ENCODE measurements at places on chromosomes 12 and 14.
A peak's percentile ranks its signal among the peaks of the same experiment; 100 is the strongest.

DNA sequence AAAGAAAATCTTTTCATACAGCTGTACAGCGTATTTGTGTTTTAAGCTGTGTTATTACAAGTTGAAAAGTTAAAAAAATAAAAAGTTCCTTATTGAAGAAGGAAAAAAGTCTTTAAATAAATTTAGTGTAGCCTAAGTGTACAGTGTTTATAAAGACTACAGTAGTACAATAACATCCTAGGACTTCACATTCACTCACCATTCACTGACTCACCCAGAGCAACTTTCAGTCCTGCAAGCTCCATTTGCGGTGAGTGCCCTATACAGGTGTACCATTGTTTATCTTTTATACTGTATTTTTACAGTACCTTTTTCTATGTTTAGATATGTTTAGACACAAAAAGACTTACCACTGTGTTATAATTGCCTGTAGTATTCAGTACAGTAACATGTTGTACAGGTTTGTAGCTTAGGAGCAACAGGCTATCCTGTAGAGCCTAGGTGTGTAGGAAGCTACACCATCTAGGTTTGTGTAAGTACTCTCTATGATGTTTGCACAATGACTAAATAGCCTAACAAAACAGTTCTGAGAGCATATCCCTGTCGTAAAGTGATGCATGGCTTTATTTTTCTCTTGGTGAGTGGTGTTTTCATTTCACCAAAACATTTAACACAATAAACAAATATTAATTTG is 275.2 kb downstream of the DACT1 start:
- DNase-seq: no peak

- peak; percentile 40 for DNase-seq
Observed at GRCh38 chr14:74945261-74945851, 10.0 kb downstream of the PGF start.

GRCh38 chr14:100644784-100645183 is 57.6 kb upstream of the BEGAIN start:
- DNase-seq: no peak

DNA sequence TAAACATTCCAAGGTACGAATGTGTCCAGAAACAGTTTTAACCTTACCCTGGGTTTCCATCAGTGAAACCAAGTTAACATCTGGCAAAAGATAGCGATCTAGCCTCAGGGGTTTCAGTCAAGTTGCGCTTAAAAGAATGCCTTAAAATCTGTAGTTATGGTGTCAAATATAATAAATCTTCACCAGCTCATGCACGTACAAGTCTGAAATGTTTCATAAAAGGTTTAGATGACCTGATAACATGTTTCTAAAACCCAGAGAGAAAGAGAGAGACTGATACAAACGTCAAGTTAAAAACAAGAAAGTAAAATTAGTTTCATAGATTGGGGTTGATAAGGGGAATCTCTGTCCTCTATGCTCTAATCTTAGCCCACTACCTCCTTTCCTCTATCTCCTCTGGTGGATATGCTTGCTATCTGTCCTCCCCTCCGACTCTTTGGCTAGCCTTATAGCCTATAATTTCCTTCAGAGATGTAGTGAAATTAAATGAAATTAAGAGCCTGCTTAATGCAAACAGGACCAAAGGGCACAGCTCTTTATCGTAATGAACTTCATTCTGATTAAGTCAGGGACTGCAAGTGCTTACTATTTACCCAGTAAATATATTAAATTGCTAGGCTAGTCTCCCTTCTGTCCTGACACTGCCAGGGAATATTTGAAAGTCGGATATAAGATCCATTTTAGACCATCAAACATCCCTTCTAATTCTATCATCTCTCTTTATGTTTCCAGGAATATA is 18.4 kb upstream of the FOS start:
- DNase-seq: no peak

- no peak for DNase-seq
Observed at GRCh38 chr12:48004053-48004941, at the start of gene COL2A1. TSS of gene COL2A1 (minus strand) at chr12:48004476. CDS start at chr12:48004321, 155 bp downstream.

GRCh38 chr12:15997910-15998309 is 86.8 kb downstream of the DERA start:
- no peak for DNase-seq

DNA sequence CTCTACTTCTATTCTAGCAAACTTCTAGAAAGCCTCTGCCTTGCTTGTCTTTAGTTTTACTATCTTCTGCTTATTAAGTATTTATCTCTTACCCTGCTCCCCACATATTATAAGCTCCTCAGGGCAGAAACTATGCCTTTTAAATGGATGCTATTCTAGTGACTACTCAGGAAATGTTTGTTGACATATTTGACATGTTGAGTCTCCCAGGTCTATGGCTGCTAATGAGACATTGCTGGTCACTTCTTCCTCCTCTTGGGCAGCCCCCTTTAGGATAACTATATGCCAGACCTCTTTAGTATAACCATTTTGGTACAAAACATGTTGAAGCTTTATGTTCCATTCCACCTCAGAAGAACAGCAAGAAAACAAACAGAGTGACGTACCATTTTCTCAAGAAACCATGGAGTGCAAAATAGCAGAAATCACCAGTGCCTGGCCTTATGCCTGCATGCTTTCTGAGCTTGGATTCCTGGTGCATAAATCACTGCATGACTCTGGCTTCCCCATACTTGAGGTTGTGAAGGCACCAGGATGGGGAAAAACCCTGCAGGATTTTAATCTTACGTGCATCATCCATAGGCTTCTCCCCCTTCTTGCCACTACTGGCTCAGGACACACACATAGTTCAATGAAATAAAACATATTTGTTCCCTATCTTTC is 202.6 kb downstream of the TMX1 start:
- no peak for DNase-seq

GRCh38 chr14:51463461-51463860 is 188.2 kb upstream of the FRMD6 start:
- DNase-seq: no peak

- DNase-seq: no peak
Observed at GRCh38 chr14:67963960-67964812, 144.6 kb downstream of the RAD51B start.

- no peak for DNase-seq
Observed at GRCh38 chr14:86575141-86575540, 1045.2 kb downstream of the FLRT2 start.

DNA sequence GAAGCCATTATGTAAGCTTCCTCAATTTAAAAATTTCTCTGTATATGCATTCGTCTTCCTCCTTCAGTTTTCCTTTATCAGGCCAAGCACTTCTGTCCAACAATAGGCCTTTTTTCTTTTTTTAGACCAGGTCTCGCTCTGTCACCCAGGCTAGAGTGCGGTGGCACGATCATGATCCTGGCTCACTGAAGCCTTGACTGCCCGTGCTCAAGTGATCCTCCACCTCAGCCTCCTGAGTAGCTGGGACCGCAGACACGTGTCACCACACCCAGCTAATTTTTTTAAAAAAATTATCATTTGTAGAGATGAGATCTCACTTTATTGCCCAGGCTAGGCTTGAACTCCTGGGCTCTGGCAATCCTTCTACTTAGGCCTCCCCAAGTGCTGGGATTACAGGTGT is 25.8 kb downstream of the TAOK3 start:
- DNase-seq: peak; percentile 63

DNA sequence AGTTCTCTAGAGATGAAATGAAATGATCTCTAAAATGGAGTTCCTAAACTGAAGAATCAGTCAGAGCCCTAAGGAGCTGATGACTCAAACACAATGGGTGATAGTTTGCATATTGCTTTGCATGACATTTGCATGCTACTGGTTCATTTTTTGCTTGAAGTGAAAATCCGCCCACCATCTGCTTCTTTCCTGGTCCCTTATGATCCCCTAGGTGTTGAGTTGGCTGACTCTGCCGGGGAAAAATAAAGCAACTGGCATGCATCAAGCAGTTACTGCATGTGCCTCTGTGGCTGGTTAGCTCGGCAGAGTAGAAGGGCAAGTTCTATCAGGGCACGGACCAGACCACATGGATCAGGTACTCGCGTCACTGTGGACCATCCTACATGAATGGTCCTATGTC is 151.1 kb downstream of the PPM1H start:
- no peak for DNase-seq

GRCh38 chr12:18135509-18135908 is 45.5 kb upstream of the RERGL start:
- DNase-seq: no peak

DNA sequence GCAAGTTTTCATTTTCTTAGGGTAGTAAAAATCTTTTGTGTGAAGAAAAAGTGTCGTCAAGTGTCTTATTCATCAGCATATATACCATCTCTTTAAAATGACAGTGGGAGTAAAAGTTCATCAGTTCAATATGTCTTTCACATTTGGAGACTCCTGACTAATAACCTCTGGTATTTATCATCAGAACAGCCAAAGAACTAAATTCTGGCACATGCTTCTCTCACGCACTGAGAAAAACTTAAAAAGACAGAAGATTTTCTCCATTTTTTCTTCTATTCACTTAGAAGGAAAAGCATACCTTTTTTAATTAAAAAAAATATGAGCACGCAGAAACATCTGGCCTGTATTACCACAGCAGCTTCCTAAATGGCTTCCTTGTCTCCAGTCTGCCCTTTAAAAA is 265.7 kb downstream of the AKAP6 start:
- DNase-seq: no peak

DNA sequence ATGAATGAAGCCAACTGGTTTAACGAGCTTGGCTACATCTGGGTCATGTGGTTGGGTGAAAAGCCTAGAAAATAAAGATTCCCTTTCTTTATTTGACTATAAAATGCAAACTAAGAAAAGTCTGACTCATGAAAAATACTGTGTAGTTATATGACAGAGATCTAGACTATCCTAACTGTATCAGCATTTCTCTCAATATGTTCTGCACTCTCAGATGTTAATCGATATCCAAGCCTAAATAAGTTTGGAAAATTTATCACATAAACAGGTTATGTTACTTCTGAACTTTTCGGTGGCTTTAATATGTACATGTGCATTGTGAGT is 133.1 kb downstream of the DAAM1 start:
- DNase-seq: no peak

DNA sequence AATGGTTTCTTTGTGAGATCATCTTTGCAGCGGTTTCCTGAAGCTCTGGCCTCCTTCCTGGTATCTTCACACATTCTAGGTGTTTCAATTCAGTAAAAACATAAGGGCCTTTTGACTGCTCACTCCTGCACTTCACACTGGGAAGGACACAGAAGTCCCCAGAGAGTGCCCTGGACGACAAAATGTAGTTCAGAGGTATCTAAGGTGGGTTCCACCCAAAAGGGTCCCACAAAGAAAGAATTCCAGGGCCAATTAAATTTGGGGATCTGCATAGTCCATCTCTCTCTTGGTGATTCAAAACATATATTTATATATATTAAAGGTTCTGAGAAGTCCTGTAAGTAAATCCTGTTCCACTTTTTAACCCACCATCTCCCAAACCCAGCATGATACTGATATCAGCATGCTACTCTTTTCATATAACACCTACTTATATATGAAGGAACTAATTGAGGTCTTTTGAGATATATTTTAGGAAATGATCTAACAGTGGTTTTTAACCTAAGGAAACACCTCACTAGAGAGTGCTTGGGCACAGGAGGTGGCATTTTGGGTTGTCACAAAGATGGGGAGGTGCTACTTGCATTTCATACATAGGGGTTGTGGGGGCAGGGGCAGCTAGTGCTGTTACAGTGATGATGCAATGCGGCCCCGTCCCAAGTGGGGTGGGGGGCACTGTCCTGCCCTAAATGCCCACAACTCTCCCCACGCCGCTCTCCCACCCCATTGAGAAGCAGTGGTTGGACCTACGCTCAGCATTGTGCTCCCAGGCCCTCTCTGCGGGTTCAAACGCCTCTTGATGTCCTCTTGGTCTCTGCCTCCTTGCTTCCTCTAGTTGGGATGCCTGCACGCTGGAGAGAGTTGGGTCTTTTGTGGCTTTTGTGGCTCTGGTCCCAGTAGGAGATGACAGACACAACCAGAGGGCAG is 109.4 kb downstream of the ARF6 start:
- DNase-seq: peak; percentile 92

DNA sequence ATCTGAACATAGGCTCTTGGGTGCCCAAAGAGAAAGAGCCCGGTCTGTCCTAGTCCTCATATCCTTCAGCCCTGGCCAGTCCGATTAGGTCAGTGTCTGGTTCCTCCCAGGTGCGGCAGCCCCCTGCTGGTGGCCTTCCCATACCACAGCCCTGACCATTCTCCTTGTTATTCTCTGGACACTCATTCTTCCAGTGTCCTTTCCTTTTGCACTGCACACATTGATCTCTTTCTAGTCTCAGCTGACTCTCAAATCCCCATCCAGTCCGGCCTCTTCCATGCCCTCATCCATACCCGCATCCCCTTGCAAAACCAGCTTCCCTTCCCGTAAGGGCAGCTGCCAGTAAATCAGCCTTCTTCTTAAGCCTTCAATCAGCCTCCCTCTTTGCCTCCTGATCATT is 1316.3 kb downstream of the TMEM121 start:
- DNase-seq: no peak

DNA sequence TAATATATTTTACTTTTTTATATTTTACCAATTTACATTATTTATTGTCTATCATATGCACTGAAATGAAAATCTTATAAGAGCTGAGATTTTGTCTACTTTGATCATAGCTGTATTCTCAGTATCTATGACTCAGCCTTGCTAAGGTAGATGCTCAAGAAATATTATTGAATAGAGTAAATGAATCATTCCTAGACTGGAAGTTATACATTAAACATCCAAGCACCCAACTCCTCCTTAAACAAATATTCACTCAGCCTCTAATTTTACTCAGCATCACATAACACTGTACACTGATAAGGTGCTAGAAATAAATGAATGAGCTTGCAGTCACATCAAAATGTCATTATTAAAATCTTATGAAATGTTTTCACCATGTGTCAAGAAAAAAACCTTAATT is 1424.9 kb downstream of the LRFN5 start:
- DNase-seq: no peak

DNA sequence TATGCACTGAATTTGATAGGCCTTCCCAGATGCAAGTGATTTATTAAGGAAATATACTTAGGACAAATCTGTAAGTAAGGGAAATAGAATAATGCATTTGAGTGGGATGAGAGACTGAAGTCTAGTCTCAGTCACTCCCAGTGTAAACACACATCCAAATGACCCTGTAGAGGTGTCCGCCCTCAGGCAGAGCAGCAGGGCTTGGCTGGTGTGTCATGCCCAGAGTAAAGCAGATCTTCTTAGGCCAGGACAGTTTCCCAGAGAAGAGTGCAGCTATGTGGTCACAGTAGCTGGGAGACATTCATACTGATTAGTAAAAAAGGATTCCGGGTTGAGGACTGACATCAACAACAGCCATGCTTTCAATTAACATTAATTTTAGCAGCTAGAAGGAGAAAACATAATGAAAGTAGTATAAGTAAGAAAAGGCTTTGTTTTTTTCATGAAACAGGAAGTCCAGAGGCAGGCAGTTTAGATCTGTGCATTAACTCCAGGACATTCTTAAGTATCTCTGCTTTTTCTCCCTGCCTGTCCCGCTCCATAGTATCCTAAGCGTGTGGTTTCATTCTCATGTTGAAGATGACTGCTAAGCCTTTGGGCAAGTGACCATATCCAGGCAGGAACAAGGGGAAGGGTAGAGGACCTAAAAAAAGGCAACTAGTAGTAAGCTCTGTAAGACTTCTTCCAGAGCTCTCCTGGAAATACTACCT is 35.7 kb downstream of the CNTN1 start:
- DNase-seq: no peak

DNA sequence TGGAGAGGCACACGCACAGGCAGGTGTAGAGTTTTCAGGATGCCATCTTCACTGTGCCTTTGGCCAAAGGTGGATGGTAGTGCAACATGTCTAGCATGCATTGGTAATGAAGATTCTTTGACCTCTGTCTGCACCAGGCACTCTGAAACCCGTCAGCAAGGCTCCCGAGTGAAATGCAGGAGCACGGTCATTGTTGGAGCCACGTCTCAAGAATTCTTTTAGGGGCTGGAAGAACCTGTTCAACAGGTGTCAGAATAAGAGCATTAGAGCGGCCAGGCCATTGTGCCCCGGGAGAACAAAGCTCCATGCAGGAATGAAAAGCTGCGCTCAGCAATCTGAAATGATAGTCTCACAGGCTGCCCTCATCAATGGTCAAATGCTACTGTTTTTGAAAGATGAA is 40.2 kb upstream of the DICER1 start:
- DNase-seq: no peak
